Upper lobe of left lung (tissue), 6 donors: ENCODE measurements at places on chromosomes 4 and X. TPM values are rescaled to one million over a fixed set of nuclear protein-coding genes. Genes with fewer than 3 reads are reported as not detected.
A peak's percentile ranks its signal among the peaks of the same experiment; 100 is the strongest.

GRCh38 chrX:39819921-39820849 is 277.6 kb downstream of the BCOR start:
- H3K36me3 ChIP-seq = no peaks in the 10 kb centered on the region
- no peak overlapping the region for H3K4me3 ChIP-seq
- DNase-seq = peak; percentile 45
- H3K27ac ChIP-seq = no peak overlapping the region

- H3K4me1 ChIP-seq = no peaks in the 10 kb centered on the region
- H3K27ac ChIP-seq = no peak overlapping the region
- H3K36me3 ChIP-seq = no peaks in the 10 kb centered on the region
Measured at GRCh38 chrX:152929898-152930297, 32.0 kb downstream of the ZNF185 start.

SH3TC1 gene
- total RNA-seq = 88.8 TPM

- no peaks in the 10 kb centered on the region for H3K27me3 ChIP-seq
- H3K27ac ChIP-seq = no peak overlapping the region
- H3K4me3 ChIP-seq = no peak overlapping the region
- H3K4me1 ChIP-seq = no peaks in the 10 kb centered on the region
Measured at GRCh38 chrX:48784726-48785125, 1.7 kb upstream of the GATA1 start.

DNA sequence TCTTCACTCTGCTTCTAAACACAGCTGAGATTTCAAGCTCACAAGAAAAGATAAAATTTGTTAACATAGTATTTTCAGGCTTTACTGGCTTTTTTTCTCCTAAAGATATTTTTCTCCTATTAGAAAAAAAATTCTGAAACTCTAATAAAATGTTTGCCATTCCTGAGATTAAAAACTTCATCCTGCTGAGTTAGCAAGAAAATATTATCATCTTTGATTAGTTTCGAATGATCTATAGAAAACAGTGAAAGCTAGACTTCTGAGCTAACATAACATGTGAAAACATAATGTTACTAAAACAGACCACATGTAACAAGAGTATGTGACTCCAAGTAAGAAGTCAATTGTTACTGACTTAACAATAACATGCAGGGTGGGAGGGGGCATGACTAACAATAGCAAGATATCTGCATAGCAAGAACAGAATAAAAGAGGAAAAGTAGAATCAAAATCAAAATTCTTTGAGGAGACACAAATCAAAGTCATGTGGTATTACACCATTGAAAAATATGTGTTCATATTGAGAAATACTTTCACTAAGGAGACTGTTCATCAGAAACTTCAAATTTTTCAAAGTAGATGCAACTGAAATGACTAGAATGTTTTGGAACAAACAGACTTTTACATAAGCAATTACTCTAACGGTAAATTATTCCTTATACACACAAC is 14.5 kb downstream of the TBCK start:
- no peaks in the 10 kb centered on the region for H3K4me1 ChIP-seq
- H3K4me3 ChIP-seq = no peak overlapping the region
- H3K36me3 ChIP-seq = peaks cover 18% of the 10 kb centered on the region
- no peaks in the 10 kb centered on the region for H3K27me3 ChIP-seq
- H3K27ac ChIP-seq = no peak overlapping the region
- DNase-seq = no peak

DNA sequence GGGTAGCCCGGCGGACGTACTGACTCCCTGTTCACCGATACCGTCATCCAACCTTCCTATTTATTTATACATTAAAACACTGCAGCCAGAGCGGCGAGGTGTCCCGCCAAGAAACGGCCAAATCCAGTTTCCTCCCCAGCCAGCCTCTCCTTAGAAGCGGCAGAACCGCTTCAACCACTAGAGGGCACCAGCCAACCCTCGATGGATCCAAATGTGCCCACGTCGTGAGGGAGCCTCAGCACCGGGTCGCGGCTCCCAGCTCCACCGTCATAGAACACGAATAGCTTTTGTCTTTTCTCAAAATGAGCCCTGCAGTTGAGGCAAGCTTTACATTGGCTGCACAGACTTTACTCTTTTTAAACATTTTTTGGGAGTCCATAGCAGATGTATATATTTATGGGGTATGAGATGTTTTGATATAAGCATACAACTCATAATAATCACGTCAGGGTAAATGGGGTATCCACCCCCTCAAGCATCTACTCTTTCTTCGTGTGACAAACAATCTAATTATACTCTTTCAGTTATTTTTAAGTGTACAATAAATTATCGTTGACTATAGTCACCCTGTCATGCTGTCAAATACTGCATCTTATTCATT is 13.0 kb upstream of the HELT start:
- peak; percentile 58 for DNase-seq
- H3K4me1 ChIP-seq = peaks cover 12% of the 10 kb centered on the region
- H3K4me3 ChIP-seq = peak overlapping the region; percentile 24
- no peaks in the 10 kb centered on the region for H3K36me3 ChIP-seq

DNA sequence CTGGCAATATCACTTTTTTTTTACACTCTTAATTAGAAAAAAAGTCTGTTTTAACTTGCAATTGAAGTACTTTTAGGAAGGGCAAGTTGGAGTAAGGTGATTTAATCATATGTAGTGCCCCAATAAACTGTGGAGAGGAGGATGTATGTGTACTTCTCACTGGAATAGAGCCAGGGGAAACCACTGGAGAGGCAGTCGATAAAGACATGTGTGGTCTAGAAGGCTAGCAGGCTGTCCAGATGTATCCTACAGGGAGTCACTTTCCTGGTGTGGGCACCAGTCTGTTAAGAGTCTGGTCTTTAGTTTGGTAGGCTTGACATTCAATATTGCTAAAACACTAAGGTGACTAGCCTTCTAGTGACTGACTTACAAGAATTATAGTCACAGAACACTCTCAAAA is 9.6 kb upstream of the SGMS2 start:
- H3K4me3 ChIP-seq = no peak overlapping the region
- H3K4me1 ChIP-seq = no peaks in the 10 kb centered on the region

- no peak for DNase-seq
- H3K4me3 ChIP-seq = peak overlapping the region; percentile 55
- no peaks in the 10 kb centered on the region for H3K36me3 ChIP-seq
- peak overlapping the region; percentile 99 for H3K27ac ChIP-seq
- H3K27me3 ChIP-seq = no peaks in the 10 kb centered on the region
Measured at GRCh38 chr4:155954118-155954685, 536 bp upstream of the CTSO start.

DNA sequence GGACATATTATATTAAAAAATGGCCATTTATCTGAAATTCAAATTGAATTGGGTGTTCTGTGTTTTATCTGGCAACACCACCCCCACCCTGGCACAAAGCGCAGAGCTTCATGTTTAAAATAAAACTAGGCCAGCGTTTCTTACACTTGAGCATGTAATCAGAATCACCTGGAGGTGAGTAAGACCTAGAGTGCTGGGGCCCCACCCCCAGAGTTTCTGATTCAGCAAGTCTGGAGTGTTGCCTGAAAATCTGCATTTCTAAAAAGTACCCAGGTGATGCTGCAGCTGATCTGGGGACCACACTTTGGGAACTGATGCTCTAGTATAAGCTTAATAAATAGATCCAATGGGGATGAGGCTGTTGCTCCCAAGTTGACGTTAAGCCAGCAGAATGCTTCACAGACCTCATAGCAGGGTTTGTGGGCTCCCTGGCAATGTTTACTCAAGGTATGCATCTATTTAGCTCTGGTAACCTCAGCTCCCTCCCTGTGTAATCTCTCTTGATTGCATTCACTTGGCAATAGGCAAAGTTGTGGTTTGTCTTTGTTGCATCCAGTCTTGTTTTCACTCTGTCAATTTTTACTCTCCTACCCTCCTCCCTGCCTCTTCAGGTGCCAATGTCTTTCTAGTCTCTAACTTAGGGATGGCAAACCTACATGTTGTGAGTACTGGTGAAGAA is 99.8 kb upstream of the TEX13D start:
- H3K27ac ChIP-seq = no peak overlapping the region
- no peak overlapping the region for H3K4me3 ChIP-seq
- H3K36me3 ChIP-seq = no peaks in the 10 kb centered on the region
- DNase-seq = no peak
- H3K4me1 ChIP-seq = no peaks in the 10 kb centered on the region

CTAG1A gene
- not detected for total RNA-seq

SMIM10L2A gene
- 2.1 TPM for total RNA-seq

DNA sequence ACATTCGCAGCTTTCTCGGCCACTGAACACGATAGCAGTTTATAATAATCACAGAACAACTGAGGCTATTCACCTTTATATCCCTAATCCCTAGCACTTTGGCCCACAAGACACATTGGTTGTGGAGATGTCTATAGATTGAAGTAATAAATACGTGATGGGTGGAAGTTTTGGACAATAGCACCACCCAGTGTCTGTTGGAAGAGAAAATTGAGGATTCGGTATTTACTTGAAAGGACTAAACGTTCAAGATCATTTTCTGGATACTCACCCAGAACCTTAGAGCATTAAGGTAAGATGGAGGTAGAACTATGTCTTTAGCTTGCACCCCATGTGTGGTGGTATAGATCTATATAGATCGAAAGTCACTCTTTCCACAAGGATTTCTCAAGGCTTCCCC is 787 bp upstream of the TMSB15A start:
- no peak overlapping the region for H3K27ac ChIP-seq
- no peaks in the 10 kb centered on the region for H3K27me3 ChIP-seq
- no peaks in the 10 kb centered on the region for H3K36me3 ChIP-seq

DNA sequence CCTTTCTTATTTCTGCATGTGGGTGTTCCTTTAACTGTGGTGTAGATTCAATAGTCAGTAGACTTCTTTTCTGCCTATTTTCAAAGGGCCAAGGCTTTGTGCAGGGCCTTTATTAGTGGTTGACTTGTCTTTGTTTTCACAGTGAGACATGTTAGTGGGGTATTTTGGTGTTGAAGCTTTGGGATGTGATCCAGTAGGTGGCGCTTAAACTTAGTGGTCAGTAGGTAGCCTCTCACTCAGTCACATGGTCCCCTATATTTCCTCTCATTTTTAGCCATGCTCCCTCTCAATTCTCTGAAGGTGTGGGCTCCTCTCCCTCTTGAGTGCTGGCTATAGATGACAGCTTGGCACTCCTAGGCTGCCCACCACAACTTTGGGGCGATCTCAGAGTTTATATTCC is 23.4 kb upstream of the SLC10A7 start:
- H3K4me3 ChIP-seq = no peak overlapping the region
- H3K27me3 ChIP-seq = no peaks in the 10 kb centered on the region
- no peaks in the 10 kb centered on the region for H3K4me1 ChIP-seq

DNA sequence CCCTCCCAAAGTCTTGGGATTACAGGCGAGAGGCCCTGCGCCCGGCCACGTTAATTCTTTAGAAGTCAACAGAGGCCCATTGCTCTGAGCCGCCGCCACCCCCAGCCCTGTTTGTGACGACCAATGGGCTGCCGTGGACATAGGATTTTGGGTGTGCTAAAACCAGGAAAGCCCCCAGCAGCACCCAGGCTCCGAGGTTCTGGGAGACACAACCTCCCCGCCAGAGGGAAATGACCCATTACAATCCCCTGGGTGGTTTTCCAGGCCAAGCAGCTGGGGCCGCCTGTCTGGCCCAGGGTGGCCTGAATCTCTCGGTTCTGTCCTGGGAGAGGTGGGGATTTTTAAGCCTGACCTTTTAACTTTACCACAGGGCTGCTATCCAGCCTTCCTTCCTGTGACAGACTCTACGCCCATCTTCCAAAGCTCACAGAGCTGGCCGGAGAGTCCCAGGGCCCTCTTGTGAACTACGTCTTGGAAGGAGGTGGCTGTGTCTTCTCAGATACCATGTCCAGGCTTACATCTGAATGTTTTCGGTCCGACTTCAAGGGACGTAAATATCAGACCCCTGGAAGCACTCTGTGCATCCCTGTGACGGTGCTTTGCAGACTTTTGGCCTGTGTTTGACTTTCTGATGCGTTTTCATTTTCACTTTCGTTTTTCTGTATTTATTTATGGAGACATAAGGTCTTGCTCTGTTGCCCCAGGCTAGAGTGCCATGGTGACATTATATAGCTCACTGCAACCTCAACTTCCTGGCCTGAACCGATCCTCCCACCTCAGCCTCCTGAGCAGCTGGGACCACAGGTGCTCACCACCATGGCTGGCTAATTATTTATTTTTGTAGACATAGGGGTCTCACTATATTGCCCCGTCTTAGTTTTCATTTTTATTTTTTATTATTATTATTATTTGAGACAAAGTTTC is 36.0 kb downstream of the P2RY8 start:
- no peaks in the 10 kb centered on the region for H3K27me3 ChIP-seq
- peak overlapping the region; percentile 67 for H3K27ac ChIP-seq
- no peaks in the 10 kb centered on the region for H3K36me3 ChIP-seq
- DNase-seq = no peak

GRCh38 chrX:41661366-41662095 is 27.2 kb upstream of the GPR34 start:
- H3K27me3 ChIP-seq = no peaks in the 10 kb centered on the region
- no peak overlapping the region for H3K27ac ChIP-seq
- no peaks in the 10 kb centered on the region for H3K36me3 ChIP-seq
- H3K4me3 ChIP-seq = no peak overlapping the region
- no peaks in the 10 kb centered on the region for H3K4me1 ChIP-seq

- no peaks in the 10 kb centered on the region for H3K36me3 ChIP-seq
- no peaks in the 10 kb centered on the region for H3K4me1 ChIP-seq
- no peak for DNase-seq
- no peaks in the 10 kb centered on the region for H3K27me3 ChIP-seq
- H3K4me3 ChIP-seq = no peak overlapping the region
Measured at GRCh38 chr4:156401371-156401770, 447.7 kb upstream of the CTSO start.

DNA sequence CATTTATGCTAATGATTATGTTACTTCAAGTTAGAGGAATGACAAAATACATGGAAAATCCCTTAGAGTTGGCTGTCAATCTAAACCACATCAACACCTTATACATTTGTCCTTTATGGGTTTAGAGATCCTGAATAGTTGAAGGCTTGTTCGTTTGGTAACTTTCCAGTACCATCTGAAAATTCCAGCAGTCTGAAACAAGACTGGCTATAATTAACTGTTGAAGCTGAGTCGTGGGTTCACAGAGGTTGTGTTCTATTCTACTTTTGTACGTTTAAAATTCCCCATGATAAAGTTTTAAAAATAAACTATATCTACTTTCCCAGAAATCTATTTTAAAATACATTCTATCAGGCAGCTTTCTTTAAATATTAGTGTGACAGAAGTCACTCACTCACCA is 73.0 kb downstream of the USP46 start:
- no peak for DNase-seq
- H3K36me3 ChIP-seq = no peaks in the 10 kb centered on the region
- H3K27me3 ChIP-seq = no peaks in the 10 kb centered on the region
- peaks cover 7% of the 10 kb centered on the region for H3K4me1 ChIP-seq

SOX3 gene
- total RNA-seq = not detected

GRCh38 chrX:149313871-149314371 is 191.2 kb downstream of the IDS start:
- no peak overlapping the region for H3K27ac ChIP-seq
- DNase-seq = no peak
- H3K4me1 ChIP-seq = no peaks in the 10 kb centered on the region
- no peak overlapping the region for H3K4me3 ChIP-seq
- H3K27me3 ChIP-seq = no peaks in the 10 kb centered on the region

DNA sequence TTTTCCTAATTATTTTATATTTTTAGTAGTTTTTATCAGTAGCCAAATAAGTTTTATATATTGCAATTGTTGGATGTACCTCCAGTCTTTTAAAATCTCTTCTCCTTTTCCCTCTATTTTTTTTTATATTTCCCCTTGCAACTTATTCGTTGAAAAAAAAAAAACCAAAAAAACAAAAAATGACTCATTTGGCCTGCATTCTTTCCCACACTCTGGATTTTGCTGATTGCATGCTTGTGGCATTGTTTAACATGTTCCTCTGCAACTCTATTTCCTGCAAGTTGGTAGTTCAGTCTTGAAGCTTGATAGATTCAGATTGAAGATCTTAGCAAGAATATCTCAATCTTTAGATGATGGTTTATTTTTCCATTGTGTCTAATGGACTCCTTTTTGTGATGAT is 260.6 kb upstream of the BOD1L1 start:
- no peak overlapping the region for H3K4me3 ChIP-seq
- H3K4me1 ChIP-seq = no peaks in the 10 kb centered on the region
- no peaks in the 10 kb centered on the region for H3K36me3 ChIP-seq
- no peaks in the 10 kb centered on the region for H3K27me3 ChIP-seq
- no peak for DNase-seq

TRPC5OS gene
- not detected for total RNA-seq
